GOT3 (cell line): ENCODE measurements at places on chromosomes 6 and 20.
A peak's percentile ranks its signal among the peaks of the same experiment; 100 is the strongest.

GRCh38 chr6:158545043-158545966 is 14.6 kb upstream of the TMEM181 start:
- DNase-seq = no peak

GRCh38 chr20:12764053-12764452 is 244.7 kb upstream of the SPTLC3 start:
- DNase-seq = no peak

DNA sequence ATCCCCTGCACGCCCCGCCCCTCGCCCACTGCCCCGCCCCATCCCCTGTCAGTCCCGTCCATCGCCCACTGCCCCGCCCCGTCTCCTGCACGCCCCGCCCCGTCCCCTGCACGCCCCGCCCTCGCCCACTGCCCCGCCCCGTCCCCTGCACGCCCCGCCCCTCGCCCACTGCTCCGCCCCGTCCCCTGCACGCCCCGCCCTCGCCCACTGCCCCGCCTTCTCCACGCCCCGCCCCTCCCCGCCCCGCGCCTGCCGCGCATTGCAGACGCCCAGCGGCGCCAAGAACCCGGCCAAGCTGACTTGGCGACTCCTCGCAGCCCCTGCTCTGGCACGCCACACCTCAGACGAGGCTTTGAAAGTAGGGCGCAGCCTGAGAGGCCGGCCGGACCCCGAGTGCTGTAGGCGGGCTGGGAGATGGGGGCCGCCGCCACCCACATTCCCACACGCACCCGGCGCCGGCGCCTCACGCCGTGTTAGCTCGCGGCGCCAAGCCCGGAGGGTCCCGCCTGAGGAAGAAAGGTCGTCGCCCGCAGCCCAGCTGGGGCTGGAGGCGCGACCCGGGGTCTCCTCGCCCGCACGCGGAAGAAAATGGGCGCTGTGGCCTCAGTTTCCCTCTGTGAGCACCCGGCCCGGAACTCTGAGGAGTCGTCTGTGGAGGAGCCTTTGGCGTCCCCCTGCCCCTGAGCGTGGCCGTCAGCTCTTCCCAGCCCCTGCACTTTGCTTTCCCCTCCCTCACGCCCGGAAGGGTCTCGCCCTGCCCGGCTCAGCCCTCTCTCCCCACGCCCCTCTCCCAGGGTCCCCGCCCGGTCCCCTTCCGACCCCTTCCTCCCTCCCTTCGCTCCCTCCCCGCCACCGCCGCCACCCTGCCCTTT is at the start of gene RAD21L1:
Gene RAD21L1 (plus strand): TSS at position 262 of the 872 bp plus-strand sequence. CDS start 2,410 bp downstream, outside the sequence.
- DNase-seq = peak; percentile 52

- peak; percentile 20 for DNase-seq
Measured at GRCh38 chr6:31814677-31815024, 432 bp downstream of the HSPA1L start.

GRCh38 chr20:42581311-42581710 is 608.4 kb downstream of the PTPRT start:
- no peak for DNase-seq

- DNase-seq = peak; percentile 95
Measured at GRCh38 chr20:44210406-44211176, at the start of gene OSER1. TSS of gene OSER1 (minus strand) at chr20:44210771. CDS start at chr20:44206957, 3,814 bp downstream.

DNA sequence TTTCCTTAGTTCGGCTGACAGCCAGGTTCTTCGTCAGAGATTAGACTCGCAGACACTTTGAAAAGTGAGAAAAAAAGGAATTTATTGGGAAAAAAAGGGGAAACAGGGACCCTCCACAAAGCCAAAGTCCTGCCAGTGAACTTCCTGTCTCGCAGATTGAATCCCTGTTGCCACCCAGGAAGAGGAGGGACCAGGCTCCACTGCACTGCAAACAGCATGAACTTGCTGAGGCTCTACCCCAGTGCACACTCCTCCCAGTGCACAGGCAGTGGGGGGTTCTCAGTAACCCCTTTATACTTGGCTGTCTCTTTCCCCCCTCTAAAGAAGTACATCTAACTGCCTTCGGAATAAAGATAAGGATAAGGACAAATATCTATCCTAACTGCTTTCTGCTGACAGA is 959.0 kb downstream of the GRIK2 start:
- DNase-seq = no peak

DNA sequence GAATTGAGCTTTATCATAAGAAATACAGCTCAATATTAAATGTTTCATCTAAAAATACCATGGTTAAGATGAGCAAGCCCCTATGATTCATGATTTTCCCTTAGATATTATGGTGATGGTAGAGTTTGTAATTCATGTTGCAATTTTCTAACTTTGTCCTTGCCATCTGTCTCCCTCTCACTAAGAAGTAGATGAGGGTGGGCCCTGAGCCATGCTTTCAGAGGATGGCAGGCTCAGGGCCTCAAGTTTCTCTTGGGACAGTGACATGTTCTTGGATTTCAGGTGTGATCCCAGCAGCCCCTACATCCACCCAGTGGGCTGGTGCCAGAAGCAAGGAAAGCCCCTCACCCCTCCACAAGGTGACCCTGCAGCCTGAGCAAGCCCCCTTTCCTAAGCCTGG is 25.6 kb downstream of the L3MBTL1 start:
- no peak for DNase-seq

DNA sequence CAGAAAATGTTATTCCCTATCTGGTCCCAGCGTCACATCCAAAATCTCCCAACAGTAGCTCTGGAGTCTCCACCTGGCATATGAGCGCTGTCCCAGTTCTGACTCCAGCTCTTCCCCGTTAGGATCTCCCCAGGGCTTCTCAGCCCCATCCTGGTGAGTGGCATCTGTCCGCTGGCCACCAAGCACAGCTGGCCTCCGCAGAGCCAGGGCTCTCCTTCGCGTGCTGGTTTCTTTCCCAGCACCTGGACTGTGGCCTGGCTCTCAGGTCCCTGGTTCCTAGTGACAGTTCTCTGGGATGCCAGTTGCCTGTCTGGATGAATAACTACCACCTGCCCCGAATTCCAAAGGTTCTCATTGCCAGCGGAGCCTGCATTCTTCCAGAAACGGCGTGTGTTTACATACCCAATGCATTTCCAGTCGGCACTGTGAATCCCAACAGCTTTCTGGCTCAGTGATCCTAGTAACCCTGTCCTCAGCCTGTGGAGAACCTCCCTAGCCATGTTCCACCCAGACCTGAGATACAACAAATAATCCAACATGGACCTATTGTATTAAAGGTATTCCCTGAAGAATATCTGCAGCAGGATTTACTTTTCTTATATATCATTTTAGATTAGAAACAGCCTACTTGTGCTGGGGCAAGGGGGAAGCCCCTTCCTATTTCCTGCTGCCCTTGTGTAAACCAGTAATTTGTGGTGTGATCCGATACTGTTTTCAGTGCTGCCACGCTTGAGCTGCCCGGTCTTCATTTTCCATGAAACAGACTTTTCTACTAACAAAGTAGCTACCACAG is 69.9 kb upstream of the PDE10A start:
- DNase-seq = no peak

DNA sequence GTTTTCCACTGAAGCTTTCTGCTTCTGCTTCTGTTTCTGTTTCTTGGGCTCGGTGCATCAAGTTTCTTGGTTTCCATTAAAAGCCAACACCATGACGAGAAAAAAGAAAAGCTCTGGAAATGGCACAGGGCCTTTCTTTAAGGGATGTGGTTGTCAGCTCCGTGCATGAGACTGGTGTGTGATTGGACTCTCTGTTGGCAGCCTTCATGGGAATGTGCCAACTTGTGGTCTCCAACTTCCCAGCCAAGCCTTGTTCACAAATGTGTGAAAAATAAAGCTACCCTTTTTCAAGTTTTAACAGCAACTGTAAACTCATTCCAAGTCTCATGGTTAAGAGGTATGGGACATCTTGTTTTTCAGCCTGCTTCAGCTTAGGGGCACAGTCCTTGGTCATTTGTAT is 68.7 kb upstream of the CST7 start:
- no peak for DNase-seq

GRCh38 chr20:10673176-10673841 is 490 bp downstream of the JAG1 start:
- DNase-seq = no peak

DNA sequence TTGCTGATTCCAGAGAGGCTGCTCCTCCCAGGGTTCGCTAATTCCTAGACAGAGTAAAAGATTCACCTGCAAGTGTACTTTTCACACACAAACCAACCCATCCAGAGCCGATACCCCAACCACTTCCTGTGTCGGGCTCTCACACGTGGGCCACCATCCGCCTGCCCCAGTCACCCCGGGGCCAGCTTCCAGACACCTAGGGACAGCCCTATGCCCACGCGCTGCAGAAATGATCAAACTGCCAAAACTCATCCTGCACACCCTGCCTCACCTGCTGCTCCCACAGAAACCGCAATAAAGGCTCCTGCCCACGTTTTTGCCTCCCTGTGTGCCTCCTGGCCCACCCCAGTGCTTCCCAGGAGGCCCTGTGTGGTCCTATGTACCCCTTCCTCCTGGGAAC is 59.5 kb downstream of the PSMG4 start:
- no peak for DNase-seq

- no peak for DNase-seq
Measured at GRCh38 chr20:64193058-64193457, 28.8 kb downstream of the MYT1 start.

GRCh38 chr20:23565503-23566045 is 2.7 kb downstream of the CST9L start:
- no peak for DNase-seq

DNA sequence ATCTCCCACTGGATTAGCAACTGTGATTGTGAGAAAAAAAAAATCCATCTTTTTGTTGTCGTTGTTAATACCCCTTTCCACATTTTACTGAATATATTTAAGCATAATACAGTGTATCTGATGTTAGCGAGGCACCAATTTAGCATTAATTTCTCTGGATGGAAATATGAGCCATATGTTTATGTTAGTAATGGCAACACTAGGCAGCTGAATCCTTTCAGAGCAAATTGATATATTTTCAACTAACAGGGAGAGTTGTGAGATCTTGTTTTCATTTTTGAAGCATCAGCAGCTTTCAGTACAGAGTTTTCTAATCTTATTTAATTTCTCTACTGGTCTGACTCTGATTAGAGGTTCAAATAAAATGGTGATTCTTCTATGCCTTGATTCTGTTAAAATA is 84.8 kb upstream of the HDAC2 start:
- no peak for DNase-seq

DNA sequence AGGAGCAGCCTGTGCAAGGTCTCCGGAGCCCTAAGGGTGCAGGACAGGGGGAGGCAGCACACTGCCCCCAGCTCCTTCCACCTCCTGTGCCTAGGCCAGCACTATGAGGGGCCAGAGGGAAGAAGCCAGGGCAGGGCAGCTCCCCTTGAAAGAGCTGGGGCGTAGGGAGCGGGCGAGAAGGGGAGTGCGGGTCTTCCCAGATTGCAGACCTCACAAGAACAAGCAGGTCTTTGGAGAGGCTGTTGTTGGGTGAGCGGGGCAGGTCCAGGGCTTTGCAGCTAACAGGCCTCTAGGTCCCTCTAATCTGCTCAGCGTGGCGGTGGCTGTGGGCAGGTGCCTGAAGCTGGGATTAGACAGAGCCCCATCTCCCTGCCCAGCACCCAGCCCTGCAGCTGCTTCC is 22.4 kb upstream of the CST1 start:
- DNase-seq = no peak

- DNase-seq = no peak
Measured at GRCh38 chr20:32111753-32112152, 2.2 kb downstream of the TM9SF4 start.

DNA sequence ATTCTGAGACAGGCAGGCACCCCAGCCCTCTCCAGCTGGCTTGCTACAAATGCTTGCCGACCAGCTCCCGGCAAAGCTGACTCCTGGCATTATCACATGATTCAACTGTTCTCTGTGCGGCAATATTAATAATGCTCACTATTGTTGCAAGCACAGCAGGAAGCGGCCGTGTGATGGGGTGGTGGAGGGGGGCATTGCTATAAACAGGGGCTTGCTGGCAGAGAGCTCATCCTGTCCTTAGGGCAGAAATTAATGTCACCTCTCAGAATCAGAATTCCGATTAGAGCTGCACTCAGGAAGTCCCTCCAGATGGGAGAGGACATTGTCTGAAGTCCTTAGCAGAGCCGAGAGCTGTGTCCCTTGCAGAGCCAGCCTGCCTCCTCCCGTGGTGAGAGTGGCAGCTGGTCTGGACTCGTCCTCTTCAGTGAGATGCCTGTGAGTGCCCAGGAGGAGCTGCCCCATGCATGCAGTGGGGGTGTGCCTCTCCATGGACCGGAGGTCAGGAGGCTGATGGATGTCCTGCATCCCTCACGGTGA is 162.5 kb downstream of the CDH4 start:
- no peak for DNase-seq

DNA sequence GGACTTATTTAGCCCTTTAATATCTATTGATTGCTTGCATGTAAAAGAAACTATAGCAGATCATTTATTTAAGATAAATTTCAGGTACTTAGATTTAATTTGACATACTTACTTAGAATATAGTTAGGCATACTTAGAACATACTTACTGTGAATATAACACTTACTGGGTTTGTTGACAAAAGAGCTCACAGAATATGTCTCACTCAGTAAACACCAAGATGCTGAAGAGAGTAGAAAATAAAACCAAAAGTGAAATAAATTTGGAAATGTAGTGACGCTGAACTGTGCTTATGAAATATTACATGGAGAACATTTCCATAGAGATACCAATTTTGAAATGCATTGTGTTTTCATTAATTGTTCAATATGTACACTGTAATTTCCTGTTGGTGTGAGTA is 615.4 kb upstream of the MAN1A1 start:
- DNase-seq = no peak

- no peak for DNase-seq
Measured at GRCh38 chr20:56797023-56797422, 167.9 kb downstream of the TFAP2C start.

DNA sequence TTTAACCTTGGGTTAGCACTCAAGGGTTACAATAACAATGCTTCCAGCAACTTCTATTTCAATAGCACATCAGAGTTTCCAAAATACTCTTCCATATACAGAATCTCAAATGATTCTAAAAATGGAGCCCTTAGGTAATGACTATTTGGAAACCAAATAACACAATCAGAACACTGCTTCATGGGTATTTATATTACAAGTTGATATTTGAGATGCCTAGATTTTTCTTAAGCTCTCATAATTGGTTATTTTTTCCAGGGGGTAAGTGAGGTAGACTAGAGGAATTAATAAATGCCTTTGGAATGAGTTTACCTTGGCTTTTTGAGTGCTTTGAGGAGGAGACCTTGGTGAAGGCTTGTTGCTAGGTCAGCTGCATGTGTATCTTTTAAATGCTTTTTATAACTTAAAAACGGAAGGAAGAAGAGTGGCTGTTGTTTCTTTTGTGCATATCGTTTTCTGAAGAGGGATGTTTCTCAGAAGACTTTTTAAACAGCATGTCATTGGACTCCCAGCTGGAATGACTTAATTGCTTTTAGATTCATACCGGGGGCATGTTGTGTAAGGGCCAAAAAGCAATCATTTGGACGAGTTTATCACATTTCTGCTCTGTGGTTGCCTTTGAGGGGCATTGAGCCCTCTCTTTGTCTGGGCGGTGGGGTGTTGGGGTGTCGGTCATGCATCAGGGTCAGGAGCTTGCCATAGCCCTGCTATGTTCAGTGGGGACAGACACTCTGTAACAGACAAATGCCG is 186.0 kb downstream of the DTNBP1 start:
- DNase-seq = no peak

DNA sequence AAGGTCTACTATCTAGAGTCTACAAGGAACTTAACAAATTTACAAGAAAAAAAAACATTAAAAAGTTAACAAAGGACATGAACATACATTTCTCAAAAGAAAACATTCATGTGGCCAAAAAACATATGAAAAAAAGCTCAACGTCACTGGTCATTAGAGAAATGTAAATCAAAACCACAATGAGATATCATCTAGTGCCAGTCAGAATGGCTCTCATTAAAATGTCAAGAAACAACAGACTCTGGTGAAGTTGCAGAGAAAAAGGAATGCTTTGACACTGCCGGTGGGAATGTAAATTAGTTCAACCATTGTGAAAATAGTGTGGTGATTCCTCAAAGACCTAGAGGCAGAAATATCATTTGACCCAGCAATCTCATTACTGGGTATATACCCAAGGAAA is 48.3 kb downstream of the OGFRL1 start:
- DNase-seq = no peak
